H7 (cell line): ENCODE measurements at places on chromosomes 1 and 21. TPM values are rescaled to one million over a fixed set of nuclear protein-coding genes. Genes with fewer than 3 reads are reported as not detected.
A peak's percentile ranks its signal among the peaks of the same experiment; 100 is the strongest.

FCRL6 gene
- not detected in 2 replicates for total RNA-seq

DHRS3 gene
- 17.7 and 26.2 TPM in 2 replicates for total RNA-seq

MROH9 gene
- total RNA-seq = not detected in 2 replicates

DNA sequence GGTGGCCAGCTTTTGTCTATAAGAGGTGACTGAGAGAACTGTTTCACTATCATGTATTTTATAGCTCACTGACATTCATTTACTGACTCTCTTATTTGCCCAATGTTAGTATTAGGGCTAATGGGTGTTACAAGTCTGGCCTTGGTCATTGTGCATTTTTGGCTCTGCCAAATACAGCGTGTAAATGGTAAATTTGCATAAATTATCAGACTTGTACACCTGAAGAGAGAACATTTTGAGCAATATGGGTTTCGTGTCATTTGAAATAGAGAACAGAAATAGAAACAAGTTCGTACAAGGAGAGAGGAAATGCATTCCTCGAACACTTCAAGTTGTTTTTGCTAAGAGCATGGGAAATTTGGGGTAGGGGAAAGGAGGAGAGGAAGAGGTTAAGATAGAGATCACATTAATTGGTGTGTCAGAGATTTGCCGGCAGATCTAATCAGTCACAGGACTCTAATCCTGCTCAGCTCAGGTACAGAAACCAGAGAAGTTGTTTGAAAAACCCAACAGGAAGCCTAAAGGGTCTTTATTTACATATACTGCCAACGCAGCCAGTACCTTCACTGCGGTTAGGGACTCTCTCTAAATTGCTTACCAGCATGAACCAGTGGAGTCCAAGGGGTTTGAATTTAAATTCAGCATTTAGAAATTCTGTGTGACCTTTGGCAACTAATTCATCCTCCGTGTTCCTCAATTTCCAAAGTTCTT lies 261.5 kb downstream of the GPATCH2 start:
- peak; percentile 28 for DNase-seq

- DNase-seq = no peak
Measured at GRCh38 chr1:59101518-59101917, 195.4 kb upstream of the FGGY start.

- no peak for DNase-seq
Measured at GRCh38 chr1:15370781-15371520, 38.7 kb upstream of the EFHD2 start.
